ENCODE measurements at places on chromosomes 1 and 21.

DNA sequence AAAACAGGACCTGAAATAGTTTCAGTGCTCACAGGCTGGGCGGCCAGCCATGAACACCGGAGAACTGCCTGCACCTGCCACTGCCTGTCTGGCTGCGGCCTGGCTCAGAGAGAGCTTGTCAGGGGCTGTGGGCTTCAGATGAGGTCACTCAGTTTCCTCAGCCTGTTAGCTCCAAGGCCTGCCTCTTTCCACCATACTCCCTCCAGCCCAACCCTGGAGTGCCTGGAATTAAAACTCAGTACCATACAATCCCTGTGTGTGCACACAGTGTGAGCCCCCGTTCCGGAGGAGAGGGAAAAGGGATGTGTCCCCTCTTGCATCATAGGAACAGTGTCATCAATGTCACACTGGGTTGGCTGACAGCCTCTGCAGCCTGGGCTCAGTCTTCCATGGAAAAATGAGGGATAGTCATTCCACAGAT lies 16.2 kb downstream of the CACNA1S start:
- peak; percentile 34 for DNase-seq

DNA sequence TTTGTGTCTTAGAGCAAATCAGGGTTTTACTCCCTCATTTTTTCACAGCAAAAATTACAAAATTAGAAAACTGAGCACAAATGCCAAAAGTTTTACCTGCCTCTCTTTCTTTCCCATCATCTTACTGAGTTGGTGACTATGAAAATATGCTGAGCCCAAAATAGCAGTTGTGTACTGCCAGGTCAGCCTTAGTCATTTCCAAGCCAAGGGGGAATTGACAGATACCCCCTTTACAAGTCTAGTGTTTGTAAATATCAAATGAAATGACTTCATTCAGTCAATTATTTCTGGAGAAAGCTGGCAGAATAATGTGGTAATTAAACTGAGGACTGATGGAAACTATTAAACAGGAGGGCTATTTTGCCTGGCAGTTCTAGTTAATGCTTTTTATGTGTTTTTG lies 11.4 kb upstream of the GORAB start:
- no peak for DNase-seq

DNA sequence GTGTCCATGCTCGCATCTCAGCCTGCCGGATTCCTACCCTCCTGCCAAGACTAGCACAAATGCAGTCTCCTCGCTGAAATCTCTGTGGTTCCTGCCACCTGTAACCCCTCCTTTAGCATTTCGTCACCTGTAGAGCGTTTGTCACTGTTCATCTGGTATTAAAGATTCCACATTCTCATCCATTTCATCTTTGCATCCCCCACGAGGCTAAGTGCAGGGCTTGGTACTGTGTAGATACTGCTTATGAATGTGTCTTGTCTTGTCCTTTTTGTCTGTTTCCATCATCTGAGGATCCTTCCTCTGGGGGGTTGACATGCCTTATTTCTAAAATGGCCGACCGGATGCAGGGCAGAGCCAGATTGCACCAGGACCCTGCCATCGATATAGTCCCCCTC lies 53.7 kb upstream of the DNAJC6 start:
- no peak for DNase-seq

DNA sequence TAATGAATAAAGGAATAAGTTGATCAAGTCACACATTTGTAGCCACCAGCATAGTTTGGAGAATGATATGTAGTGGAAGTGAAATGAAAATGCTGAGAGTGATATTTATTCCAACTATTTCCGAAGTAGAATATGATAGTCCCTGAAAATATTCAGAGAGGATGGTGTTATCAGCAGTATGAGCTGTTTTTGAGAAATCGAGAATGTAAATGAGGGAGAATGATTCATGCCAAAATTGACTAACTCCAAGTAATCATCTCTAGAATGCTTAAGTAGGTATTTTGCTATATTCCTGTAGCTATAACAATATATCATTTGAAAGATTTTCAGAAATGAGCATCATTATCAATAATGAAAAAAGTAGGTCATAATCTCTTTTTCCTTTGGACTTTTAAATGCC lies 178.9 kb downstream of the PDE4B start:
- no peak for DNase-seq

- no peak for DNase-seq
Measured at GRCh38 chr1:217522277-217522676, 108.6 kb downstream of the GPATCH2 start.
